ENCODE measurements at places on chromosomes 3 and 15.

- DNase-seq, result no peak
Observed at GRCh38 chr15:61196156-61196555, 32.9 kb downstream of the RORA start.

DNA sequence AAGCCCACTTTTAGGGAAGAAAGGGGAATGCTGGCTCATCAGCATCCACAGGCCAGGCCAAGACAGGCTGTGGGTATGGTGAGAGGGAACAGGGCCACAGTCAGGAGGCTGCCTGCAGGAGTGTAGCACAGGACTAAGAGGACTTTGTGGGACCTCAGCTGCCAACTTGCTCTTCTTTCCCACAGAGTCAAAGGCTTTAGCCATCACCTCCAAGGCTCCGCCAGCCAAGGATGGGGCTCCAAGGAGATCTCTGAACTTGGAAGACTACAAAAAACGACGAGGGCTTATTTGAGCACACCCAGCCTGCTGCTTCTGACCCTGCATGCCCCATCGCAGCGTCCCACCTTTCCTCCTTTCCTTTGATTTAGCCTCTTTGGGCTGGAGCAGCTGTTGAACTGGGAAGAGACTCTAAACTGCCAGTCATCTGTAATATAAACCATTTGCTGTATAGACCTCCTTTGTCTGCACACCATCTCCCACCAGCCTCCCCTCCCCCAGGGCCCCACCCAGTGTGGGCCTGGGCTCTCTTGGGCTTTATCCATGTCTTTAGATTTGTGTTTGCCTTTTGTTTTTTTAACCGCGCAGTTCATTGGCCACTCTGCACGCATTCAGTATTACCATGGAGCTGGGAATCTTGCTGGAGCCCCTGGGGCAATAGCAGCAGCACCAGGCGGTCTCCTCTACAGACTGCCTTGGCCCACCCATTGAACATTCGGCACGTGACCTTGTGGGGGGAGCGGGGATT, 13.1 kb upstream of the ITPKA start:
- no peak for DNase-seq

- no peak for DNase-seq
Observed at GRCh38 chr3:99638167-99638948, at the start of gene COL8A1. Gene COL8A1, plus strand, starts transcription at chr3:99638594. Its CDS starts 152,089 bp downstream, at chr3:99790683.

- no peak for DNase-seq
Observed at GRCh38 chr3:128949158-128949557, 44.7 kb downstream of the CFAP92 start.

GRCh38 chr3:175404027-175404426, 544.9 kb downstream of the NAALADL2 start:
- DNase-seq, result no peak

GRCh38 chr15:78061963-78062427, 15.5 kb downstream of the TBC1D2B start:
- DNase-seq, result no peak

DNA sequence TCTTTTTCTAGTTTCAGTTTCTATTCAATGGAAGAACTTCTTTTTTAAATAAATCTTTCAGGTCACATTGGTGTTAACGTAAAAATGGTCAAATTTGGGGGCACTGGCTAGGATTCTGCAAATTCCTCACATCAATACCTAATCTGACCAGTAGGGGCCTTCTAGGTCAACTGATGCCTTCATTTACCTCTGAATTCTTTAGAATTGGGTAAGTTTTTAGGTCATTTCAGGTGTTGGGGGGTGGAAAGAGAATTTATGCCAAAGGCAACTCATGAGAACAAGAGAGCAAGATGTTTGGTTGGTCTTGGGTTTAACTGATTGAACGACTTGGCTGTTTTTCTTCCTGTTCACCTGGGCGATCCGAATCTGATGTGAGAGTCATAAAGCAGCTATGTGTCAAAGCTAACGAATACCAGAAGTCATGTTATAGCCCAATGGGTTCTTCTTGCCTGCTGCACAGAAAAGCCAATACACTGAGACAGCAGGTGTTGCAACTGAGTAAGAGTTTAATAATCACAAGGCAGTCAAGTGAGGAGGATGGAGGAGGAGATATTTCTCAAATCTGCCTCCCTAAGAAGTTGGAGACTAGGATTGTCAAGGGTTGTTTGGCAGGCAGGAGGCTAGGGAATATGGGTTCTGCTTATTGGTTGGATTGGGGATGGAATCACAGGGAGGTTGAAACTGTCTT, 15.3 kb downstream of the LRRC49 start:
- DNase-seq, result no peak

DNA sequence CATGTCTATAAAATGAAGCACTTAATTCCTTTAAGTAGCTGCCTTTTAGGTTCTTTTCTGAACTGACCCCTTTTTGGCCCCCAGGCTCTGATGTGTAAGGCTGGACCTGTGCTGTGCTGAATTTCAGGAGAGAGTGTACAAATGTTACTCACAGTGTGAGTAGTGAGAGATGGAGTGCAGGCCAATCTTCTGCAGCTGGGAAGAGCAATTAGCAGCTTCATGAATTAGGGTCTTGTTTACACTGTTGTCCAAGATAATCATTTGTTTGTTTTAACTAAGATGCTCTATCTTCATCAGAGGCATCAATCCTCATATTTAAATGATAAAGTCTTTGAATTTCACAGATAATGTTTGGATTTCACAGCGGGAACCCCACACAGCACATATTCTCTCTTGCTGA, 19.4 kb downstream of the ARPP21 start:
- DNase-seq, result no peak

DNA sequence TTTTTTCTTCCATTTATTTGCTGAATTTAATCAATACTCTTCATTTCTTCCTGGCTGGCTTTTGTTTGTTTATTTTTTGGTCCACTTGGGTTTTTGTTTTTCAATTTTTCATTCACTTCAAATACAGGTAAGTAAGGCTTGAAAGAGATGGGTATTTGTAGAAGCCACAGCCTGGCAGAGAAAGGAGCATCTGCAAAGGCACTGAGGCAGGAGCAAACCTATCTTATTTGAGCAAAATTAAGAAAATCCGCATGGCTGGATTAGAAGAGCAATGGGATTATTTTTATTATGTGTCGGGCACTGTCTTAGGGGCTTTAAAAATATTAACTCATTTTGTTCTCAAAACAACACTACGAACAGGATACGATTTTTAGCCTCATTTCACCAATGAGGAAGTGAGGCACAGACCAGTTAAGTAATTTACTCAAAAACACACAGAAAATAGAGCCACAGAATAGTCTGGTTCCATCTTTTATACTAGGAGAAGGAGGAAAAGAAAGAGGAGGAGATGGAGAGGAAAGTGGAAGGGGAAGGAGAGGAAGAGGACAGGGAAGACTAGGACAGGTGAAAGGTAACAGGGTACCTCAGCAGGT, 35.1 kb upstream of the CCDC80 start:
- no peak for DNase-seq

DNA sequence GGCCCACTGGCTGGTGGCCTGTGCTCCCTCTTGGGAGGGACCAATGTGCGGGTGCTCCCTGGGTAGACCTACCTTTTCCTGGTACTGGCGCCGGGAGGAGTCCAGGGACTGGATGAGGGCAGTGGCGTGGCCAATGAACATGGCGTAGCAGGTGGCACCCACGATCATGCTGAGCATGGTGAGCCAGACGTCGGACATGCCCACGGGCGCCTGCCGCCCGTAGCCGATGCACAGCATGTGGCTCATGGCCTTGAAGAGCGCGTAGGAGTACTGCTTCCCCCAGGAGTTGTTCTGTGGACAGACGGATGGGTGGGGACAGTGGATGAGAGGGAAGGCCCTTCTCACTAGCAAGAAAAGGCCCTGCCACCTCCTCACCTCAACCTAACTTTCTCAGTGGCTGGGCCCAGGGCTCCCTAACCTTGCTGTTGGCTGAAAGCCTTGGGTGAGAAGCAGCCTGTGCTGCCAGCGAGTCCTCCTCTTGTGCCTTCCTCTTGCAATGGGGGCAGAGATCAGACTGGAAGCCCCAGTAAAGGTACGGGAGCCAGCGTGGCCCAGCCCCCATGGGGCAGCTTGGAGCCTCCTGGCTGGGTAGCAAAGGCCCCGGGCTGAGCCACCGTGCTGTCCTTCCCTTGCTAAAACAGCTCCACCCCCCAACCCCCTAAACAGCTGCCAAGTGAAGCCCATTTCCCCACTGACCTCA, 39.1 kb downstream of the HCN4 start:
- DNase-seq, result no peak

DNA sequence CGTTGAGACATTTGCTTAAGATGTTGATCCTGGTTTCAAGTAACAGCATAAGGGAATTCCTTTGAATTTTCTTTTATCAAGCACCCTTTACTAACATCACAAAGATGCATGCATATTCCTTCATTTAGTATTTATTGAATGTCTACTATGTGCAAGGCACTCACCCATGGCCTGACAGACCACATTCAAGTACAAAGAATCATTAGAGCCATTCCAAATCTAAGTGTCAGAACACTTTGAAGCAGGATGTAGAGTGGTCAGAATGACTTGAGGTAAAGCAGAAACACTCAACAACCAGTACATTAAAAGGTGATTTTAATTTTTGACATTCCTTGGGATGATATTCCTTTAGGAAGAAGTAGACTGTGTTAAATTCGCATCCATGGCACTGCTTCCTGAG, 6.0 kb upstream of the WDR5B start:
- DNase-seq, result no peak

All from T-helper 9 cell (primary cell).